Stimulated activated CD8-positive, alpha-beta memory T cell treated with anti-CD3 and anti-CD28 coated beads, Interleukin-2, amount 100 ng/mL, for 1 hour (primary cell): ENCODE measurements at places on chromosomes 16 and 17.

- no peak for DNase-seq
Measured at GRCh38 chr16:24130494-24131085, 125.5 kb upstream of the CACNG3 start.

GRCh38 chr17:9874722-9875121, 30.3 kb downstream of the RCVRN start:
- DNase-seq, result no peak

DNA sequence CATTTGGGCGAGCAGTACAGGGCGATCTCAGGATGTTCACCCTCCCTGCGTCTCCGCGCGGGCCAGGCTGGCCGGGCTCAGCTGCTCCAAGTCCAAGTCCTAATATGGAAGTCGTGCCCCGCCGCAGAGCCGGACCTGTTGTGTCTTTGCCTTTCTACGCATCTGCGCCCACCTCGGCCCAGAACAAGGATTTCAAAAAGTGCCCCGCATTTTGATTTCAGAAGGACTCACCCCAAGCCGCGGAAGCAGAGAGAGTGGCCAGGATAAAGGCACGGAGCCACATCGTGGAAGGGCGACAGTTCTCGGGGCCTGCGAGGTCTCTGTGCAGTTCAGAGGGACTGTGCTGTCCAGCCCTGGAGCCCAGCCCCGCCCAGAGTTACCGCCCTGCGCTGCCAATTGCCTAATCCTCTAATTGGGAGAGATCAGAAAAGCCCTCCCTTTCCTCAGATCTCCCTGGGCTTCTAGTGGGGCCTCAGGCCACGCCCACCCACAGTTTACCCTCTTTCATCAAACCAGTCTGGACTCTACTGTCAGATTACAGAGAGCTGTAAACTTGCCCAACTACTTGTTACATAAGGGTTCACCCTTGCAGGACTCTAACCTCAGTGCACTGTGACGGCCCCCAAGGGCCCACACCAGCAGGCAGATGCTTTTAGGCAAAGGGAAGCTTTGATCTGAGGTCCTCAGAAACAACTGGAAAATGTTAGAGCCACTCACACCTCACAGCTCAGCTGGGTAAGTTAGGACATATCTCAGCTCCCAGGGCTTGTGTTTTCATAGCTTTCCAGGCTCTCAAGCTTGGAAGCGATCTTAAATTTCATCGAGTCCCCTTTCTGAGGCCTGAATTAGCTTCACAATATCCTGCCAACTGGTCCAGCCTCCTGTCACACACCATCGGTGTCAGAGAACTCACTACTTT, at the start of gene CES1:
CES1 (minus strand) TSS at position 324 of the 919 bp plus-strand sequence; CDS start at position 283, 41 bp downstream.
- DNase-seq, result no peak

- no peak for DNase-seq
Measured at GRCh38 chr16:11377154-11377553, 31.9 kb downstream of the RMI2 start.

GRCh38 chr16:82580298-82580890, 46.4 kb upstream of the CDH13 start:
- no peak for DNase-seq

GRCh38 chr16:72894293-72895151, 153.4 kb downstream of the ZFHX3 start:
- no peak for DNase-seq

DNA sequence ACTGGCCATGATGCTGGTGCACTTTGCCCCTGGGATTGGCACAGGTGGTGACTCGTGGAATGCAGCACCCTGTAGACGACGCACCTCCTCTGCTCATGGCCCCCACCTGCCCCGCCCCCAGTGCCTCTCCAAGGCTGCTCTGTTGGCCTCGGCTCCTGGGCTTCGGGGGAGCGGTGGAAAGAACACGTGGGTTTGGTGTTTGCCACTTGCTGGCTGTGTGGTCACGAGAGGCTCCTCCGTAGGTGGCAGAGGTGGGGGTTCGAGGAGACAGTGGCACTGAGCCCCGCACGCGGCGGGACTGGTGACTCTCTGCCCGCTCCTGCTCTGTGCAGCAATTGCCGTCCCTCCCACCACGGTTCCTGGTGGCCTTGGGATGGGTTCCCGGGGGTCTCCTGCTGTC, 82.8 kb upstream of the ZNF750 start:
- DNase-seq, result no peak

DNA sequence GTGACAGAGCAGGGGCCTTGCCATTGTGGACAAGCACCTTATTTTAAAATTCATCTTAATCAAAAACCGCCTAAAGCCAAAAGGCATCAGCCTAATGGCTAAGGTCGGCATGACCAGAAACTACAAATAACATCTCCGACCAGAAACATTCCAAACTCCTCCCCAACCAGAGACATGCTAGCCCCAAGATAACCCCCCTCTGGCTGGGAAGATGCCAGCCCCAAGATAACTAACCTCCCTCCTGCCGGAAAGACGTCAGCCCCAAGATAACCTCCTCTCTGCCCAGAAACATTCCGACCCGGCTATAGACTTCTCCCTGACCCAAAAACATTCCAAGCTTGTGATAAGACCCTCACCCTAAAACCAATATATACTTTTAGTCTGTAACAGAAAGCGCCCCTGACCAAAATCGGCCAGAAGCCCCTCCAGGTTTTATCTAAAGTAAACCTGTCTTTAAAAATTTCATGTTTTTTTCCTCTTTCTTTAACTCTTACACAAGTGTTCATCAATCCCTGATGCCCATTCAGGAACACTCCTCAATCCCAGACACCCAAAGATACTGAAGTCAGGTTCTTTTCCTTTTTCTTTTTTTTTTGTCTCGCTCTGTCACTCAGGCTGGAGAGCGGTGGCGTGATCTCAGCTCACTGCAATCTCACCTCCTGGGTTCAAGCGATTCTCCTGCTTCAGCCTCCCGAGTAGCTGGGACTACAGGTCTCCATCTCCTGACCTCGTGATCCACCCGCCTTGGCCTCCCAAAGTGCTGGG, 32.7 kb downstream of the TLE7 start:
- no peak for DNase-seq

DNA sequence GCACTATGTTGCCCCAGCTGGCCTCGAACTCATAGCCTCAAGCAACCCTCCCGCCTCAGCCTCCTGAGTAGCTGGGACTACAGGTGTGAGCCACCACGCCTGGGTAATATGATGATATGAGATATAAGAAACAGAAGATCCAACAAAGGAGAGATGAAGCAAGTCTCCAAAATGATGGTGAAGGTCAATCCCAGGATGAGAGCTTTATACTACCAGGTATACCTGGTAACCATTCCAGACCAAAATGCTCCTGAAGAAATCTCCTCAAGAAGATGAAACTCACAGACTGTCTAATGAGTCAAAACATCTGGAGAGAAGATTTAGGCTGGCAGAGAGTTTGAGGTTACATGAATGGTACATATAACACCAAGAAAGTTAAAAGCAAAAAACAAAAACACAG, 24.5 kb downstream of the INTS2 start:
- DNase-seq, result no peak

- DNase-seq, result no peak
Measured at GRCh38 chr17:19464031-19465026, 53.3 kb downstream of the RNF112 start.

DNA sequence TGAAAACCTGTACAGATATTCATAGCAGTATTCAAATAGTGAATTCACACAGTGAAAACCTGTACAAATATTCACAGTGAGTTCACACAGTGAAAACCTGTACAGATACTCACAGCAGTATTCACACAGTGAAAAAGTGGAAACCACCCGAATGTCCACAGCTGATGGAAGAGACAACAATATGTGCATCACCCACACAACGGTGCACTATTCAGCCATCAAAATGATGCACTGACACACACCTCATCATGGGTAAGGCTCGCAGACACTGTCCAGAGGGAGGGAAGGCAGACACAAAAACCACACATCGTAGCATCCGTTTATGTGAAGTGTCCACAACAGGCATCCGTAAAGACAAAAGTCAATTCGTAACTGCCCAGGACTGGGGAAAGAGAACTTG, 100.9 kb downstream of the VPS53 start:
- DNase-seq, result no peak

GRCh38 chr16:85955566-85955965, 56.6 kb downstream of the IRF8 start:
- DNase-seq, result no peak

GRCh38 chr17:58335779-58336455, 7.3 kb upstream of the TSPOAP1 start:
- no peak for DNase-seq

DNA sequence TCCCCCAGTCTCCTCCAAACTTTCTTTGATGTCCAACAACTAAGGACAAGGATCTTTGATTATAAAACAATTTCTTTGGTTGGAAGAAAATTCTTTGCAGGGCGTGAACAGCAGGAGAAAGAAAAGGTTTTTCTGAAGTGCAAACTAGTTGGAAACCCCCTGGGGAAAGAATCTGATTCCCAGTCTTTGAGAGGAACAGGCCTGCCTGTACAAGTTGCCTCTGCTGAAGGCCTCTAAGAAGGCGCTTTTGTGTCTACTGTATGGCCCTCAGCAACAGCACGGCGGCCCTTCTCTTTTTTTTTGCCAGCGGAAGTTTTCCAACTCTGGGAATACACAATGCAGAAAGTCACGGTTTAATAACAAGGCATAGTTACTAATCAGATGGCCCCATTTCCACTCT, 14.0 kb downstream of the RNF43 start:
- DNase-seq, result no peak

- no peak for DNase-seq
Measured at GRCh38 chr17:57110579-57111325, 25.7 kb downstream of the AKAP1 start.

GRCh38 chr17:78107976-78108725, 20.4 kb downstream of the TMC6 start:
- no peak for DNase-seq
